ENCODE measurements at places on chromosomes 7 and 10.

GRCh38 chr7:129609666-129610065 lies 1.9 kb upstream of the NRF1 start:
- DNase-seq, result no peak

- no peak for DNase-seq
These were observed 365.1 kb upstream of the MTPN start for GRCh38 chr7:136342251-136342650.

DNA sequence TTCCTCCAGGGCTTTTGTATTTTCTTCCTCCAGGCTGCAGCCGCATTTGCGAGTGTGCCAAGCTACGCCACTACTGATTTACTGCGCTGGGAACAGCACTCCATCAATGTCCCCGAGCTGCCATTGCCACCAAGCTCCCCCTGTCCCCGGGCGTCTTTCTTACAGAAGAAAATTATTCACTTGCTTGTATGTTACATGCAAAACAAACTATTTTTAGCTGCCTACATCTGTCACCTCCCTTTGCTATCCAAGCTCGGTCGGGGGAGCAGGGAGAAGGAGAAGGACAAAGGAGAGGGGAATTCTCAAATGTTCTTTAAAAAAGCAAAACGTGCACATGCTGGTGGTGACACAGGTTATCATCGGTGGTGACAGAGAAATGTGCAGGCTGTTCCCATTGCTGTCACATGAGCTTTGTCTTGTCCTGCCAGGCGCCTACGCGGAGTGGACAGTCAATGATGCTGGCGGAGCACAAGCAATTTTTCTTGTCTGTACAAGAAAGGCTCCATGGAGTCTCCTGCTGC lies 93.1 kb downstream of the ADARB2 start:
- no peak for DNase-seq

- no peak for DNase-seq
These were observed 81.2 kb downstream of the PAX2 start for GRCh38 chr10:100826661-100826982.

- no peak for DNase-seq
These were observed 7.8 kb upstream of the TLX1 start for GRCh38 chr10:101123085-101123814.

DNA sequence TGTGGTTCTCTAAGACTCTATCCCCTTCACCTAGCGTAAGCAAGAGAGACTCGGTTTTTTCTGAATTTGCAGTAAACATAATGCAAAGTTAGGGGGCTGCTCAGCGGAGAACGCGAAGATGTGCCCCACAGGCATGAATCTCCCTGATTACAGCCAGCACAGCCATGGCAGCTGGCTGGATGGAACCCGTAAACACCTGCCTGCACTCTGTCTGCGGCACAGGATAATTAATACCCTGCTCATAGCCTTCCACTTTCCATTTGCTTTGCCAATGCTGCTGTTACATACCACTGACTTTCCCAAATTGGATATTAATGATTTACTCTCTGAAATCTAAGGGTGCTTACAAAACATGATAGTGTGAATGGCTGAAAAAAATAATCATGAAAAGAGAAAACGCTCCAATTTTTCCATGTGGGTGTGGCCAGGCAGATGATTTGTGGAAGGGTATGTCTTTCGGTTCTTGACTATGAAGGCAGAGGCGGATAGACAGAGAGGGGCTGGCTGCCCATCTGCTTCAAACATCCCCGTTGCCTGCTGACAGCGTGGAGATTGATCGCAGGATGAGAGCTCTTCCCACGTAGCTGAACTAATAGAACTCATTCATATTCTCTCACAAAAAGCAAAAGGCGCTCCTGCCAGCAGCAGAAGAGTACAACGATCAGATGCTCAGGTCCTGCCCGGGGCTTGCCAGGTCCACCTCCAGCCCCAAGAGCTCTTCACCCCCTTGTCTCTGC lies 193.2 kb upstream of the GHITM start:
- no peak for DNase-seq

DNA sequence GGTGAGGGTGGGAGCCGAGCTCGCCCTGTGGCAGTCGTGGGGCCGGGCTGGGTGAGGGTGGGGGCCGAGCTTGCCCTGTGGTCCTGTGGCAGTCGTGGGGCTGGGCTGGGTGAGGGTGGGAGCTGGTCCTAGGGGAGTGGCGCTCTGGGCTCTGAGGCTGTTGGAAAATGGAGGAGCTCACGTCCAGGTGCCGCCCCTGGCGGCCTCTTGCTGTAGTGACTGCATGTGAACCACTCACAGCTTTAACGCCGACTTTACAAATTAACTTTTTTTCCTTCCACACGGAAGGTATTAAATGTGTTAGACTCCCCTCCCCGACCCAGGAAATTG lies 312.6 kb downstream of the WDR37 start:
- no peak for DNase-seq

- no peak for DNase-seq
These were observed 25.6 kb downstream of the HPS6 start for GRCh38 chr10:102090772-102091171.

DNA sequence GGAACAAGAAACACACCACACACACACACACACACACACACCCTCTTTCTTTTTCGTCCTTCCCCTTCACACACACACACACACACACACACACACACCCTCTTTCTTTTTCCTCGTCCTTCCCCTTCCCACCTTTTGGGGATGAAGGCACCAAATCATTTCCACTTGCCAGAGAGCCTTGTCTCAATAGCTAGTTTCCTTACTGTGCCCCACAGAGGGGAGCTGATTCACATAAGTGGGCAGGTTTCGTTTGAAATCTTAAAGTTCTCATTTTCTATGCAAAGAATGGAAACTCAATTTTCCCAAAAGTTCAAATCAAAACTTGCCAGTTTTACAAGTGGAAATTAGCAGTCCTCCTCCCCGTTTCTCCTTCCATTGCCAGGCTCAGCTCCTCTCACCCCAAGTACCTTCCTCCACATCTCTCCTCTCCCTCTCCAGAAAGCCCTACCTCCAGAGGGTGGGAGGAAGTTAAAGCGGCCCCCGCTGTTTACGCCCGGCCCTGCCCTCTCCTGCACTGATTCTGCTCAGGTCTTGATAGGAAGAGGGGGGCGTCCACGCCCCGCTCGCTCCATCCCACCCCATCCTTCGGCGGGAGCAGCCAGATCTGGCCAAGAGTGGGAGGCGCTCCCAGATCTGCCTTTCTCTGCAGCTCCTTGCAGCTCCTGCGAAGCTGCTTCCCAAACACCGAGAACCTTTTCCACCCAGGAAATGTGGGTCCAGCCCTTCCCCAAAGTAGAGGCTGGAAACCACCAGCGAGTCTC lies 1.3 kb downstream of the CTTNBP2 start:
- DNase-seq, result no peak

- DNase-seq, result no peak
These were observed 65.8 kb upstream of the CHST15 start for GRCh38 chr10:124159153-124159552.

Data from renal cortex interstitium (tissue), 15 donors.